Smooth muscle cell of the pulmonary artery (primary cell): ENCODE measurements at places on chromosomes 6 and 20. TPM values are rescaled to one million over a fixed set of nuclear protein-coding genes. Genes with fewer than 3 reads are reported as not detected.

ELOVL4 gene
- 5.4 and 7.0 TPM in 2 replicates for total RNA-seq

DNMT3B gene
- 1.7 and 2.2 TPM in 2 replicates for total RNA-seq

MDFI gene
- 0.26 and 0.33 TPM in 2 replicates for total RNA-seq

SLC24A3 gene
- 0.66 and 4.1 TPM in 2 replicates for total RNA-seq

SIGLEC1 gene
- not detected in 2 replicates for total RNA-seq

PLCB4 gene
- 4.8 and 6.9 TPM in 2 replicates for total RNA-seq

PGC gene
- not detected in 2 replicates for total RNA-seq

NKX2-2 gene
- total RNA-seq, result not detected in 2 replicates

OSBPL2 gene
- 30.7 and 32.0 TPM in 2 replicates for total RNA-seq

ESF1 gene
- 9.8 and 10.7 TPM in 2 replicates for total RNA-seq

DXO gene
- 10.8 and 15.1 TPM in 2 replicates for total RNA-seq

PTCRA gene
- total RNA-seq, result not detected in 2 replicates

IL17F gene
- total RNA-seq, result not detected in 2 replicates

GPX5 gene
- total RNA-seq, result not detected in 2 replicates

CLPSL2 gene
- not detected in 2 replicates for total RNA-seq

WFDC13 gene
- not detected in 2 replicates for total RNA-seq

HIVEP1 gene
- 19.5 and 24.3 TPM in 2 replicates for total RNA-seq

CD83 gene
- 0.23 and 1.6 TPM in 2 replicates for total RNA-seq

UNC5CL gene
- total RNA-seq, result under 0.01 and 0.07 TPM in 2 replicates

MCM9 gene
- 10.6 and 13.1 TPM in 2 replicates for total RNA-seq
